ENCODE measurements at places on chromosomes 5 and 9.

GRCh38 chr5:81093536-81094196 is 133.5 kb downstream of the RASGRF2 start:
- no peak for DNase-seq

DNA sequence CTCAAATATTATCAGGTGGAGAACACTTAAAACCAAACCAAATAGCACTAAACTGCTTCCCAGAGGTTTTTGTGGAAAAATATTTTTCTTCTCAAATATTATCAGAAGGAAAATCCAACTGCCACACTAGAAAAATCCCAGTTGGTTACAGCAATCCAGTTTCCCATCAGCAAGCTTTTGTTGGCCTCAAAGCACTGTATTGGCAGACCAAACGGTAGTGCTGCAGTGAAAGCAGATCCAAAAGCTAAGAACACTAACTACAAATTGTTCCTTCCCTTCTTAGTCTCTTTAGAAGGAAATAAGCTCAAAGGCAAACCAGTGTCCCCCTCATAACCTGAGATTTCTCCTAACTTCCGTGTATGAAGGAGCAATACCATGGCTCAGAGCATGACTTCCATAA is 105.3 kb downstream of the TRIM36 start:
- no peak for DNase-seq

GRCh38 chr5:1324719-1325190 is 20.1 kb downstream of the CLPTM1L start:
- no peak for DNase-seq

GRCh38 chr5:138461343-138462125 is 3.7 kb upstream of the EGR1 start:
- DNase-seq: no peak

- DNase-seq: no peak
Observed at GRCh38 chr5:35884191-35884769, 27.6 kb downstream of the IL7R start.

DNA sequence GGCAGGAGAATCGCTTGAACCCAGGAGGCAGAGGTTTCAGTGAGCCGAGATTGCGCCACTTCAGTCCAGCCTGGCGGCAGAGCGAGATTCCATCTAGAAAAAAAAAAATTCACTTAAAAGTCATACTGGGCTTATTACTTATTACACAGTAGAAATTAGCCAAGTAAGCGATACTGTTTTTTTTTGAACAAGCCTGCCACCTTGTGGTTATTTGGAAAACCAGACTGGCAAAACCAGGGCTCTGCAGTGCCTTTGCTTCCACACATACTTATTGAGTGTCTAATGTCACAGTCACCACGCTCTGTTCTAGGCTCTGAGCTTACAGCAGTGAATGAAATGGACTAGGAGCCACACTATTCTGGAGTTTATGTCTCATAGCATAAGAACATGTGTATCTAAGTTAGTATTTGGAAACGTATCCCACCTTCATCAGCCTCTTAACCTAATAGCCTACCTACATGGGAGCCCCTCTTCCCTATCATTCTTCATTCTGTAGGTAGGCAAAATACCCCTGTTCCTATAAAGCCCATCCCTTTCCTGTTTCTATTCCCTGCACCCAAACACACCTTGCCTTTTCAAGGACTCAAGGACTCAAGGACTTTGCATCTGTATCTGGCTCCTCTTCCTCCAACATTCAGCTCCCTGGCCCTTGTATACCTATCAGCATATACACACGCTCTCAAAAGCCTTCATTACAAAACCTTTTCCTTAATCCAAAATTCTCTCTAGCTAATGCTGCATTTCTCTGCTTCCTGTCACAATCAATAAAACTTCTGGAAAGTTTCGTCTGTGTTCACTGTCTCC is 13.9 kb upstream of the BASP1 start:
- no peak for DNase-seq

GRCh38 chr5:180208038-180208434 is 975 bp downstream of the RASGEF1C start:
- no peak for DNase-seq

GRCh38 chr5:83777856-83778255 is 57.2 kb upstream of the HAPLN1 start:
- no peak for DNase-seq

- DNase-seq: no peak
Observed at GRCh38 chr9:21993893-21994555, at the start of gene CDKN2A. Gene CDKN2A (minus strand): TSS chr9:21994392.

DNA sequence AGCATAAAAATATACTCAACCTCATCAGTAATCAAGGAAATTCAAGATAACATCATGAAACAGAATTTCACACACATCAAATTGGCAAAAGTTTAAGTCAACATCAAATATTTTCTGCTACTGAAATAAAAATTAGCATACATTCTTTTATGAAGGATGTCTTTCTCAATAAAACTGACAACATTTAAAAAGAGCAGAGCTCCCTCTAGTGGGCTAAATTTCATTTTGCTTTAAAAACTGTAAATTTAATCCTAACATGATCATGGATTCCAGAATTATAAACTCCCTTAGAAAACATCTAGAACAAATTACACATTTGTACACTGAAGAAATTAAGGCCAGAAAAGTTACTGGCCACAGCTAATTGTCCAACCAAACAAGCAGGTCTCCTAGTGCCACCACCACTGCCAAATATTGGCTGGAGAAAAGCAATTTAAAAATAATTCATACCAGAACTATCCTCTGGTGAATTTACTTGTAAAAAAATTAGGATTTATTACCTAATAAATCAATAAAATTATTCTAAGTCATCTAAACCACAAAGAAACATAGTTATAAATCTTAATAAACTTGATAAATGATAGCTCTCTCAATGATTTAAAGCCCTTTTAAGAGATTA is 31.2 kb downstream of the DEPDC1B start:
- no peak for DNase-seq

DNA sequence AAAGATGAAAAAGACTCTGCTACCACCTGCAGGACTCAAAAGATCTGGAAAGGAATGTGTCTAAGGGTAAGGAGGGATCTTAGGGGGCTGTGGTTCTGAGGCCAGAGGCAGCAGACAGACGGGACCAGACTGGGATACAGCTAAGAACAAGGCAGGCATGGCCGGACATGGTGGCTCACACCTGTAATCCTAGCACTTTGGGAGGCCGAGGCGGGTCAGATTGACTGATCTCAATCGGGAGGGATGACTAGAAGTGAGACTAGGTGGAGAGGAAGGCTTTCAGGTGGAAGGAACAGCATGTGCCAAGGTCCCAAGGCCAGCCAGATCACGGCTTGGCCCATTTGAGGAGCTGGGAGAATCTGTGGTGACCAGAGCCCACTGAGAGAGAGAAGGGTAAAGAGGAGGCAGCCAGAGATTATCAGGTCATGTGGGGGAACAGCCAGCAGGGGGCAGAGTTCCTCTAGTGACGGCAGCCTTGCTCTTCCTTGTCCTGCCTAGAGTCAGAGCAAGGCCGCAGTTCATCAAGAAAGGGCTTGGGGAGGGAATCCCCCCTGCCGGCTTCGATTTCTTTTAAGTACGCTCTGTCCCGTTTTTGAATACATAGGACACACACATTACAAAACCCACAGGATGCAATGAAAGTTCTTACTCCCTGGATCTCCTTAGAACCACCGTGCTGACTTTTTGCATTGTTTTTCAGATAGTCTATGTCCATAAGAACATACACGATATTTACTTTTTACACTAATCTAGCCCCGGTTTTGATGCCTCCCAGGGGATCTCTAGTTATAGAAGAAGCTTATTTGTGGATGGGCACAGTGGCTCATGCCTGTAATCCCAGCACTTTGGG is 2.6 kb upstream of the OLFML2A start:
- DNase-seq: peak; percentile 82

DNA sequence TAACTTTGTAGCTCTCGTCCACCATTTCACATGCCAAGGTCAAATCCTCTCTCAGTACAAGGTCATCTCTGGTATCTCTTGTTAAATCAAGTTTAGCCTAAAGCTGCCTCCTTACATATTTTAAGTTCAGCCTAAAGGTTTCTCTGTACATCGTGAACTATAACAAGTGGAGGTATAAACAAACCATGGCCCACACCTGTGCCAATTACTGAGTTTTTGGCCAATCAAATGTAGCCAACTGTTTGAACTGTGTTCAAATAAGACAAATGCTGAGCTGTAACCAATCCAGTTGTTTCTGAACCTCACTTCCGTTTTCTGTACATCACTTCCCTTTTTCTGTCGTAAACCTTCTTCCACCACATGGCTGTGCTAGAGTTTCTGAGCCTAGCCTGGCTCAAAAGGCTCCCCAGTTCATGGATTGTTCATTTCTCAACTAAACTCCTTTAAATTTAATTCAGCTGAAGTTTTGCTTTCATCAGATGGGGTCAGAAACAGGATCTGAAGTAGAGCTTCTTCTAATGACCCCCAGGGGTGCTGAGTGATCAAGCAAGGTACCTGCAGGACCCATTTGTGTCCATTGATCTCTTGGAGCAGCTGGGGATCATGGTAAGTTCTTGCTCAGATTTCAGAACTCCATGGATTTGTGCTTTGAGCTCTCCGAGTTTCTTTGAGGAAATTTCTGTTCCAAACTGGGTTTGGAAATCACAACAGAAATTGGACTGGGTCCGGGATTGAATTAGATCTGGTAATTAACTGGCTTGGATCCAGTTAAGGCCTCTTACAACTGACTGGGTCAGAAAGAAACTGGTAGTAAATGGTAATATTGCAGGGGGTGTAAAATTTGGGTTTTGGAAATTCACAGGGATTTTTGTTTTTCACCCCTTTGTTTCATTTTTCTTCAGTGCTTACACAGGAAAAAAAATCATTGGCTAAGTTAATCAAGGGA is 11.0 kb upstream of the NANS start:
- no peak for DNase-seq

DNA sequence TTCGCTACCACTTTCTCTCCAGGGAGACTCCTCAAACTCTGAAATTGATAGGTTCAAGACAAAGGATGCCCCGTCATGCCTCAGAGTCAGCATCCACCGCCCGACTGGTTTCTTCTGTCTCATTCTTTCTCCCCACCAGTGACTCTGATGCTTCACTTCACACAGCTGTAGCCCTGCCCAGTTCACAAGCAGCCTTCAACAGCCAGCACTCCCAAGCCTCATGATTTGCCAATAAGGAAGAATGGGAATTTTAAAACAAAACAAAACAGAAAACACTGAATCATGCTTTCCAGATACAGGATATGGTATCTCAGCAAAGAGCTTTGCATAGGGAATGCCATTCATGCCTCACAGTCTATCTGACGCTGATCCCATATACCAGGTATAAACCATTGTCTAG is 371.2 kb upstream of the RORB start:
- no peak for DNase-seq

- no peak for DNase-seq
Observed at GRCh38 chr5:104084896-104085295, 522.3 kb upstream of the NUDT12 start.

GRCh38 chr9:281741-282645 is 67.3 kb downstream of the DOCK8 start:
- no peak for DNase-seq

GRCh38 chr9:131669269-131670157 is 70.4 kb downstream of the RAPGEF1 start:
- no peak for DNase-seq

- no peak for DNase-seq
Observed at GRCh38 chr5:95667678-95668077, 15.1 kb downstream of the SPATA9 start.

GRCh38 chr9:72674961-72675360 is 153.6 kb downstream of the TMC1 start:
- DNase-seq: no peak

DNA sequence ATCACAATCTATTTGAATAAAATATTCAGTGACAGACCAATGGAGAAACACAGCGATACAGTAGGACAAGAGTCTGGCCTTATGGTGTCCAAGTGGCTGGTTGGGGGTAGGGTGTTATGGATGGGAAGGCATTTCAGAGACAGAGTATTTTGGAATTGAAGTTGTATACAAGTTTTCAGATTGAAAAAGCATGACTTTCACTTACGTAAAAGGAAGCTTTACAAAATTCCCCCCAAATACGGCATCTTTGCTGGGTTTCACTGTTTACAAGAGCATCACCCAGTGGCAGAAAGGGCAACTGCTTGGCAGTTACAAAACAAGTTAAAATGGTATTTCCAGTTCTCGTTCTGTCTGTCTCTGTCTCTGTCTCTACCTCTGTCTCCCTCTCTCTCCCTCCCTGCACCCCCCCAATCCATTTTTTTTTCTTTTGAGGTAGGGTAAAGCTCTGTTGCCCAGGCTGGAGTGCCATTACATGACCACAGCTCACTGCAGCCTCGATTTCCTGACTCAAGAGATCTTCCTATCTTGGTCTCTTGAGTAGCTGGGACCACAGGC is 86.2 kb downstream of the PTPN3 start:
- no peak for DNase-seq

Measured in stimulated activated CD4-positive, alpha-beta T cell treated with anti-CD3 and anti-CD28 coated beads, Interleukin-1b, Interleukin-23, amount 100 ng/mL, for 4 hours (primary cell).